ENCODE measurements at places on chromosomes 2 and 18.

GRCh38 chr2:202822411-202822810 is 49.2 kb downstream of the ICA1L start:
- no peak for DNase-seq

- DNase-seq, result no peak
Observed at GRCh38 chr2:187575751-187576067, 21.5 kb upstream of the TFPI start.

GRCh38 chr2:189157456-189157855 is 22.1 kb downstream of the COL5A2 start:
- DNase-seq, result no peak

GRCh38 chr2:120961396-120961795 is 225.7 kb downstream of the GLI2 start:
- DNase-seq, result no peak

DNA sequence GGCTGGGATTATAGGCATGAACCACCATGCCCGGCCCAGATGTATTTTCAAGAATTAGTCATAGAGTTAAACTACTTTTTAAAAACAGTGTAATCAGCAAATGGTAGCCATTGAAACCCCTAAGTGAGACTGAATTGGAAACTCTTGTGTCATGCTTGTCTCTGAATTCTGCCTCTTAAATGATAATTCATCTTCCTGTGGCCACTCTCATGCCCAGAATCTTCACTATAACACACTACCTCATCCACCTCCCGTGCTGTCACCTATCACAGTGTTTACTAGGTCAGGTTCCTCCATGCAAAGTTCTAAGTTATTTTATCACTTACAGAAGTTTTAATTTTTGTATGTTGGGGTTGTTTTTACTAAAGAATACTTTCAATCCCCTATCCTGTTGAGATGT is 197.5 kb downstream of the PHLPP1 start:
- DNase-seq, result no peak

DNA sequence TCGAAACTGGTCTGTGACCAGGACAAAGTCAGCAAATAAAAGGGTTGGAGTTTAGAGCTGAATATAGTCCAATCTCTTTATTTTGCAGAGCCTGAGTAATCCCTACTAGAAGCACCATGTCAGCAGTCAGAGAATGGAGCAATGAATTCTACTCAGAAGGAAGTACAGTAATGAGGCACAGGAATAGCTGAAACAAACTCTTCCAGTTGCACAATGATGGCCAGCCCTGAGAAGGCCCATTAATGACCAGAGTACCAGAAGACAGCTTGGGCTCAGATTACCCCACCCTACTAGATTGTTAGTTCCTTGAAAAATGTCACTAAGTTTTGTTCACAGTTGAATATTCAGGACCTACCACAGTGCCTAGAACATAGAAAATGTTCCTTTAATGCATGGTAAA is 40.3 kb upstream of the SCG2 start:
- no peak for DNase-seq

GRCh38 chr2:240581811-240582210 is 4.7 kb upstream of the CAPN10 start:
- no peak for DNase-seq

- no peak for DNase-seq
Observed at GRCh38 chr18:8548186-8548585, 61.1 kb upstream of the RAB12 start.

GRCh38 chr2:234289834-234290590 is 206.9 kb downstream of the ARL4C start:
- no peak for DNase-seq

Measured in glomerular endothelial cell (primary cell).